ENCODE measurements at places on chromosomes 5 and 9.
A peak's percentile ranks its signal among the peaks of the same experiment; 100 is the strongest.

- peak; percentile 39 for DNase-seq
Measured at GRCh38 chr5:79857714-79858409, 133.2 kb downstream of the MTX3 start.

- DNase-seq, result no peak
Measured at GRCh38 chr9:5817862-5818261, 15.1 kb downstream of the ERMP1 start.

GRCh38 chr5:27594141-27594540, 555.8 kb upstream of the CDH9 start:
- no peak for DNase-seq

- no peak for DNase-seq
Measured at GRCh38 chr5:36462295-36463021, 143.9 kb upstream of the SLC1A3 start.

GRCh38 chr9:21119093-21119770, 22.4 kb downstream of the IFNW1 start:
- DNase-seq, result no peak

DNA sequence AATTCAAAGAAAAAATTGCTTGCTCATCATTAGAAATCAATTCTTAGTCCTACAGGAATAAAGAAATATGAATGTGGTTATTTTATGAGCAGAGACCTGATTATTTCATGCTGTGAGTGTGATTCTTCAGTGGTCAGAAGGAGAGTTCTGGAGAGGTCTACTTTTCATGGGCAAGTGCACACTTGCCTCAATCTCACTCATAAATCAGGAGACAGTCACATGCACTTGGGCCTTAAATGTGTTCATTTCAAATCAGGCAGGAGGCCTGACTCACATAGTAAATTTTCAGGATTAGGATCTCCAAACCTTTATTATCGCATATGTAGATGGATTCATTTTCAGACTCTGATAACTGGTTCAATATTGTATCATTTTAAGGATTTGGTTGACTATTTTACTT, 323.2 kb upstream of the CCNH start:
- DNase-seq, result no peak

- no peak for DNase-seq
Measured at GRCh38 chr9:113641100-113641885, 177.8 kb downstream of the RGS3 start.

- DNase-seq, result no peak
Measured at GRCh38 chr5:141779503-141779973, 97.5 kb upstream of the ARAP3 start.

- DNase-seq, result no peak
Measured at GRCh38 chr5:172769616-172770373, 1.2 kb downstream of the DUSP1 start.

DNA sequence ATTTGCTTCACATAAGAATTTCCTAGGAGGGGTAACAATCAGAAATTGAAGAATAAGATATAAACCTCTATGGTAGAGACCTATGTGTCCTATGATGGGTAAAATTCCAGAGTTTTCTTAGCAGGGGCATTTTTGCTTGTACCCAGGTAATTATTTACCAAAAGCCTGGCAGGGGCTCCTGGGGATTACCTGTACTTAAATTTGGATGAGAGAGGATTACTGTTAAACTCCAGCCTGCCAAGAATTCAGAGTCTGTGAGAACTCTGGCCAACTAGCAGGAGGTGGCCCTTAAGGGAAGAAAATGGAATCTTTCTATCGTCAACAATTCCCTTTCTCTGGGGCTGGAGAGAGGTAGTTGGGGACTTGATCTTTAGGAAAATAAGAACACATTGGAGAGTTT, 460.4 kb downstream of the PDE4D start:
- DNase-seq, result no peak

DNA sequence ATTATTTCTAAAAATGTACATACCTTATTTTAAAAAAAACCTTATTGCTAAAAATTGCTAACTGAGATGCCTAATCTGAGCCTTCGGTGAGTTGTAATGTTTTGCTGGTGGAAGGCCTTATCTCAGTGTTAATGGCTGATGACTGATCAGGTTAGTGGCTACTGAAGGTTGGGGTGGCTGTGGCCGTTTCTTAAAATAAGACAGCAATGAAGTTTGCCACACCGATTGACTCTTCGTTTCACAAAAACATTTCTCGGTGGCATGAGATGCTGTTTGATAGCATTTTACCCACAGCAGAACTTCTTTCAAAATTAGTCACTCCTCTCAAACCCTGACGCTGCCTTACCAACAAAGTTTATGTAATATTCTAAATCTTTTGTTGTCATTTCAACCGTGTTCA, 14.7 kb downstream of the CENPK start:
- DNase-seq, result no peak

Measured in hippocampal formation (tissue), 2 donors.